ENCODE measurements at places on chromosomes 3 and 15.

DNA sequence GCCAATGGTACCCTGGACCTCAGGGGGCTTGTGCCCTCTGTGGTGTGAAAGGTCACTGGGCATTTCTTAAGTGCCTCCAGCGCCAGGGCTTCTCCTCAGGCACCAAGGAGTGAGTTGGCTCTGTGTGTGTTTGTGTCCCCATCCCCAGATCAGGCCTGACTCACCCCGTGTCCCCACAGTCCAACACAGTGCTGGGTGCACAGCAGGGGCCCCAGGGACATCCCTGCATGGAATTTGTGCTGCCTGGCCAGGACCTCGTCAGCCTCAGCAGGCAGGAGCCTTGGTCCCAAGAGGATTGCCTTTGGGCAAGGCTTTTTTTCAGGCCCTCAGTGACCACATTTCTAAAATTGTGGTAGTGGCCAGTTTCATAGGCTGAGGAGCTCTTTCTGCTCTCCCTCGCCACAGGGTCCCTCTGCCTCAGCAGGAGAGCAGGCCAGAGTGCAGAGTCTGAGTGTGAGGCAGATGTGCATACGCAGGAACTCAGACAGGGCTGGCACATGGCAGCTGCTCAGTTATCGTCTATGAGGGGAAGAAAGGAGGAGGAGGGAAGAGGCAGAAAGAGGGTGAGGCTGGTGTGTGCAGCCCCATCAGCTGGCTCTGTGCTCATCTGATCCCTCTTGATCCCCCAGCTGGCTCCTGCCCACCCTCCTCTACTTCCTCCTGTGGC, 215.6 kb downstream of the RPLP1 start:
- DNase-seq: no peak

DNA sequence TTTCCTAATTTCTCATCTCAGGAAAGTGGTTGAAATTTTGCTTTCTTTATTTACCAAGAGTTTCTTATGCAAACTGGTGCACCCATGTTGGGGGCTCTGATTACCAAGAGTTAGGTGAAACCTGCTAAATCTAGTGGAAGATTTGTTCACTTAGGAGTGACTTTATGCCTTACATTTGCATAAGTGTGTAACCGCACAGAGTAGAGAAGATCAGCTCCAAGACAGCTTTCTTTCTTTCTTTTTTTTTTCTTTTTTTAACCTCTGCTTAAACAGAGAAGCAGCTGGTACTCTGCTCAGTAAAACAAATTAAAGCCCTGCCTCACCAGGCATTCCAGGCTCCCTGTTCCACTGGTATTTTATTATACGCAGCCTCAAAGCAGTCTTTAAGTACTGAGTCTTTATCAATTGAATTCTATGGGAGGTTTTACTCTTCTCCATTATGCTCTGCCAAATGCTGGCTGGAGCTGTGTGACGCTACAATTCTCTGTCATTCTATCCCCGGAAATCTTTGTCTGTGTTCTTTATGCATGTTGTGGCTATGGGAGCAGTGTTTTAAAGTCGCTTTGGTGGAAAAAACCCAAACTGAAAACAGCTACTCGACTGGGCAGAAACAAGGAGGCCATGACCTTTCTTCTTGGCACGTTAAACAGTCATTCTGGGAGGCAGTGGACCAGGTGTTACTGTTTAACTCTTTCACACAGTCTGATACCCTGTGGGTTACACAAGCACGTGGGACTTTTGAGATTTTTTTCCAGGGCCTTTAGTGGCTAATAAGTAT, 55.2 kb upstream of the GBE1 start:
- no peak for DNase-seq

GRCh38 chr3:30435861-30436331, 170.5 kb upstream of the TGFBR2 start:
- no peak for DNase-seq

DNA sequence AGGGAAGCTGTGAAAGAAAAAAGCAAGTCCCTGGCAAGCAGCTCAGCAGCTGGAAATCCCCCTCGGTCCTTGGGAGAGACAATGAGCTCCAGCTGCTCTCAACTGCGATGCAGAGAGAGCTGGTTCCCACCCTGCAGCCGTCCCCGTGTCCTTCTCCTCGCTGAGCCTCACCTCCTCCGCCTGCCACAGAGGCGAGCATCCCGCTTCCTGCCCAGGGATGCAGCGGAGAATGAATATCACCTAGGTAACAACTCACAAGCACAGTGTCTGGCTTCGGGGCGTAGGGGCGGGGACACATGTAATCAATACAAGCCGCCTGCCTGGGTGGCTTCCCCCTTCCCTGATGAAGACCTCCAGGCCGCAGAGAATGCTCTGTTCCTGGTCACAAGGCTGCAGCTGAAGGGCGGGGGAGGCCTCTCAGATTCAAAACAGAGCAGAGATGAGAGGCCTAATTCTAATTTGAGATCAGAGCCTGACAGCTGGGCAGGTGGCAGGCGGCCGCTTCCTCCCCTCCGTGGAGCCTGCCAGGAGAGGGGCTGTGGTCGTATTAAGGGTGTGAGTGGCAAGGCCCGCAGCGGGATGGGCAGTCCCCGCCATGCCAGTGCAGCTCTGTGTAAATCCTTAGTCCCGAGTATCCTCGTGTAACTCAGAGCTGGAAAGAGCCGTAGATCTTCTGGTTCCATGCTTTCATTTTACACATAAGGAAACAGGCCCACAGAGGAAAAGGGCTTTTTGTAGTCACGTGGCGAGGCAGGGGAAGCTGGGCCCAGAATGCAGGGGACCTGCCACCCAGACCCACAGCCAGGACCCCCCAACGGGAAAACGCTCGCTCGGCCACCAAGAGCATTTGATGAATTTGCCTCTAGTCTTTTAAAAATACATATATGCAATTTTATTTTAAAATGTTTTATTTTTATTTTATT, 24.3 kb downstream of the ZDHHC19 start:
- no peak for DNase-seq

GRCh38 chr15:82812994-82813393, 3.6 kb downstream of the WHAMM start:
- no peak for DNase-seq

DNA sequence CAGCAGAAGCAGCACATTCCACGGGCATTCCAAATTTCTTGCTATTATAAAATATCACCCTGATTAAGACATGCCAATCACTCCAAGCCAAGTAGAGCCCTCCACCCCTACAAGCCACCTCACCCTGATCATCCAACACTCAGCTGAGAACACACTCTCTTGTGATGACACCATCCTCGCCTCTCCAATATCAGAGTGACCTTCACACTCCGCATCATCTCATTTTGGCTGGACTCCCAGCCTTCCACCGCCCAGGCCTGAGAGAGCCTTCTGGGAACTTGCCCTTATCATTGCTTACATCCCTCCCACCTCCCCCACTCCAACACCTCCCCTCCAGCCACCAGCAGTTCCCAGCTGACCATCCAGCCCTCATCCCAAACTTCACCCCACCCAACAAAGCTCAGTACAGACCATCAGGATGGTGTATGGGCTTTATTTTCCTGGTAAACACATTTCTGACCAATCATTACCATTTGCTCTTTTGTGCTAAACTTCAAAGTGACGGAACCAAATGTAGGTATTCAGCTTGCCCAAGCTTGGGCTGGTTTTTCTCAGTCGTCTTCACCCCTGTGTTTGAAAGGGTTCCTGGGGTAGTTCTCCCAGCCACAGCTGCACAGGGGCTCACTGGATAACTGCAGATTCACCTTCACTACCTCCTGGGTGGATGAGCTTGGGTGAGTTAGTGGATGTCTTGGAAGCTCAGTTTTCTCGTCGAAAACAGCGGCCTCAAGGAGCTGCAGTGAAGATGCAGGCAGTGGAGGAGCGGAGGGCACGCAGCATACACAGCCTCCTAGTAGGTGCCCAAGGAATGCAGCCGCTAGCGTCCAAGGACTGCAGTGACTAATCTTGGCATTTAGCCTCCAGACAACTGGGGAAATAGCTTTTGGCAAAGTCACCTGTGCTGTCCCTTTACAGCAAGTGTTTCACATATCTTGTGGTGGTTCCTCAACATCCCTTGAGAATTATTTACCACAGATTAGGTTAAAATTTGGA, 115.1 kb downstream of the LIPC start:
- peak; percentile 76 for DNase-seq

Measured in AG08396 (cell line).